ENCODE measurements at places on chromosomes 7 and 10.

DNA sequence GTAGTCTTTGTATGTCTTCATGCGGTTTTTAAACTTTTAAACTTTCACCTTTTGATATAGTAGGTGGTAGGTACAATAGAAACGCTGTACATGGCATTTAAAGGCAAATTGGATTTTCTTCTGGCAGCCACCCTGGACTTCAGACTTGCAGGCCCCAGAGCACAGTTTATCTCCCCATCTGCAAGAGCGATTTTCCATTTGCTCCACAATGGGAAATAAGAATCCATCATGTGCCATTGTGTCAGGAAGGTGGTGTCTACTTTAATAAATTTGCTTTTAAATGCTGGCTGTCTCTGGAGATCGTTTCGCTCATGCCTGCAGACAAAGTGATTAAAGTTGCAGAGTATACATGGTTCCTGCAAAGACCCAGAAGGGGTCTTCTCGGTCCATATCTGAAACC is 38.9 kb downstream of the UNC5B start:
- DNase-seq: no peak

- DNase-seq: no peak
Observed at GRCh38 chr10:88819290-88819689, 16.8 kb downstream of the LIPM start.

DNA sequence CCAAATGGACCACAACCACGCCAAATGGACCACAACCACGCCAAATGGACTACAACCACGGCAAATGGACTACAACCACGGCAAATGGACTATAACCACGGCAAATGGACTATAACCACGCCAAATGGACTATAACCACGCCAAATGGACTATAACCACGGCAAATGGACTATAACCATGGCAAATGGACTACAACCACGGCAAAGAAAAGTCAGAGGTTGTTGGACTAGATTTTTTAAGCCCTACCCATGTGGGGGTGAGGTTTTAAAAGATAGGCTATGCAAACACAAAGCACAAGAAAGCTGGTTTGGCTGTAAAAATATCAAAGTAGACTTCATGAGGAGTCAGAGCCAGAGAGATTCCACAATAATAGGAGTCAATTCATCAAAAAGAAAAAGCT is 55.8 kb downstream of the NCAPG2 start:
- no peak for DNase-seq

DNA sequence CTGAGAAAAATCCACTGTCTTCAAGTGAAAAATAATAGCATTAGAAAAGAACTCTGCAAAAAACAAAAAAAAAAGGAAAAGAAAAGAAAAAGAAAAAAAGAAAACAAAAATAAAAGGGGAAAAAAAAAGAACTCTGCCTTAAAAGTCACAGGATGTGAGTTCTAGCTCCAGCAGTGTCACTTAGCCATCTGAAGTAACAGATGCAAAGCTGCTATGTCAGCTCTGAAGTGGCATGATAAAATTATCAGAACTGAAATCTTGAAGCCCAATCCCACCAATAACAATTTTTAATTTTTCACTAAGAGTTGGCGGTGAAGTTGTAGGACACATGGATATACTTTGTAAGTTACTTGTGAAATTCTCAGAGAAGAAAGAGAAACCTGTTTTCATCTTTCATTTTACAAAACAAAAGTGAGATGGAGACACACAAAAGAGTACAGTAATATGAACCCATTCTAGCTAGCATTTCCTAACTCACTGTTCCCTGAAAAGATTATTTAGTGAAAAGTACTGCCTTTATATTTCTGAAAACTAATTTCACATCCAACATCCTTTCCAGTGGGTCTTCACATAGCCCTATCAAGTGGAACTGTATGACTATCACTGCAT is 103.5 kb downstream of the ELAPOR2 start:
- no peak for DNase-seq

DNA sequence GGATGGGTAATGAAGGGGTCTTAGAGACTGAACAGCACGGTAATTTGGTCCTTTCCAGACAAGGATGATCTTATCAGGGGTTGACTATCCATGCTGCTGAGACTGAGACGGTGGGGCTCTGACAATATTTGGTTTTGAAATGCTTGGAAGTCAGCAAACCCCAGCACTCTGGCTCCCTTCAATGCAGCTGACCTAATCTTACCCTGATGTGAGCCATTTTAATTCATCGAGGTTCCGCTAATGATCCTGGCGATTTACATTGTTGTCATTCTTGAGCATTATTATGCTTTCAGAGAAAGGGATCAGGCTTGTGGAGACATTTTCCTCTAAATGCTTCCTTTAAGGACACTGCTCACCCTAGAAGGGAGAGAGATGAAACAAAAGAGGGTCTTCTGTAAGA is 114.6 kb upstream of the BMPER start:
- DNase-seq: no peak

GRCh38 chr10:74733612-74734011 is 92.8 kb upstream of the KAT6B start:
- no peak for DNase-seq

GRCh38 chr7:80313716-80314115 is 179.1 kb downstream of the GNAI1 start:
- no peak for DNase-seq

GRCh38 chr10:6871128-6871527 is 291.1 kb upstream of the PRKCQ start:
- no peak for DNase-seq

Measured in stimulated activated CD8-positive, alpha-beta memory T cell treated with anti-CD3 and anti-CD28 coated beads, Interleukin-15, amount 100 ng/mL, for 1 hour (primary cell).